ENCODE measurements at places on chromosomes 5 and 9.
A peak's percentile ranks its signal among the peaks of the same experiment; 100 is the strongest.

DNA sequence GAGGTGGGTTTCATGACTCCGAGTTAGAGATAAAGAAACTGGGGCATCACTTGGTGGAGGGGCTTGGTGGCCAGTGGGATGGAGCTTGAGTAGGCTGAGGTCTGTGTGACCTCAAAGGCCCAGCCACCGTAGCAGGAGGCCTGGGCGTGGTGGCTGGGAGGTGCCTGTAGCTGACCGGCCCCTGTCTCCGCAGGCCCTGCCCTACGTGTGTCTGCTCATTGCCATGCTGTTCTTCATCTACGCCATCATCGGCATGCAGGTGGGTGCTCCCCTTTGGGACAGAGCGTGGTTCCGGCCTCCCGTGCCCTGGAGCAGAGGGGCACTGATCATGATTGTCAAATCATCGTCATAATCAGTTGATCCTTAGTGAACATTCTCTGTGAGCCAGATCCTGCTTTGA is 196.2 kb downstream of the CACNA1B start:
- no peak for DNase-seq

DNA sequence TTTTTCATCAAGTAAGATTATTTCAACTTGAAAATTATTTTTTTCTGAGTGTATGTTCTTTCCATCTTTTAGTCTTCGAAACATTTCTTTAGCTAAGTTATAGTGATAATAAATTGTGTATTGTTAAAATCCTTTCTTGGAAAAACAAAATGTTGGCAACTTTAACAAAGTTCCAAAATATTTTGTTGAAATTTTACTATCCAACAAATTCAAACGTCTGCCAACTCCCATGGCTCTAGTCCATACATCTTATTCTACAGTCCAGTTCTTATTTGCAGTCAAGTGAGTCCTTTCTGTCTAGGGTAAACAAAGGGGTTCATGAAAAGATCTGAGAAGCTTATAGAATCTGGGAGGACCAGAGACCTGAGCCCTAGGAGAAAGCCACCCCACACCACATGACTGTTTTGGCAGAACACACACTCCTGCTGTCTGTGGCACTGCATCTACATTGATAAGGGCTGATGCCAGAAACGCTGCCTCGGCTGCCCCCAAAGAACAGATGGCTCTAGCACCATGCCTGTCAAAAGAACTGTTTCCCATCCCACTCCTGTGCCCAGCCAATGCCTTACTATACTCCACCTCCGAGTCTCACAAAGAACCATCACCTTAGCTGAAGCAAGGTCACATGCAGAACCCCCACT is 47.5 kb downstream of the FEM1C start:
- peak; percentile 63 for DNase-seq

DNA sequence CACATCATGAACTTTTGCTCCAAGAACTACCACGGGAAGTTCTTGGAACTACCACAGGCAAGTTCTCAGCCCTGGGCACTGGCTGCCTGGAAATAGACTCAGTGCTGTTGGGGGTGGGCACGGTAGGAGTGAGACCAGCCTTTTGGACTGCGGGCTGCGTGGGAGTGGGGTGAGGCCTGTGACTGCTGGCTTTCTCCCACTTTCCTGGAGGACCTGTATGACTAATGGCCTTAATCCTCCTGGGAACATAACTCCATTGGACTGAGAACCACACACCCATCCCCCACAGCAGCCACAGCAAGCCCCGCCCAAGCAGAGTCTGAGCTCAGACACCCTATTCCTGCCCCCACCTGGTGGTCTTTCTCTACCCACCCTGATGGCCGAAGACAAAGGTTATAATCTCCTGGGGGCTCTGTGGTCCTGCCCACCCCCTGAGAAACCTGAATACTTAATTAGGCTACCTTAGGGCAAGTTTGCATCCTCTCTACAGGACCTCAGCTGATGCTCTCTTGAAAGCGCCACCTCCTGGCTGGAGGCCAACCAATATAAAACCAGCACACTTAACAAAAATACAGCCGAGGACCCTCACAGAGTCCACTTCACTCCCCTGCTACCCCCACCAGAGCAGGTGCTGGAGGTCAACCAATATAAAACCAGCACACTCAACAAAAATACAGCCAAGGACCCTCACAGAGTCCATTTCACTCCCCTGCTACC is 112.6 kb downstream of the CACNA1B start:
- DNase-seq = no peak

GRCh38 chr5:33565324-33565723 is 124.6 kb downstream of the TARS1 start:
- peak; percentile 68 for DNase-seq

- no peak for DNase-seq
These were observed 5.8 kb upstream of the PLPPR1 start for GRCh38 chr9:101022704-101023103.

DNA sequence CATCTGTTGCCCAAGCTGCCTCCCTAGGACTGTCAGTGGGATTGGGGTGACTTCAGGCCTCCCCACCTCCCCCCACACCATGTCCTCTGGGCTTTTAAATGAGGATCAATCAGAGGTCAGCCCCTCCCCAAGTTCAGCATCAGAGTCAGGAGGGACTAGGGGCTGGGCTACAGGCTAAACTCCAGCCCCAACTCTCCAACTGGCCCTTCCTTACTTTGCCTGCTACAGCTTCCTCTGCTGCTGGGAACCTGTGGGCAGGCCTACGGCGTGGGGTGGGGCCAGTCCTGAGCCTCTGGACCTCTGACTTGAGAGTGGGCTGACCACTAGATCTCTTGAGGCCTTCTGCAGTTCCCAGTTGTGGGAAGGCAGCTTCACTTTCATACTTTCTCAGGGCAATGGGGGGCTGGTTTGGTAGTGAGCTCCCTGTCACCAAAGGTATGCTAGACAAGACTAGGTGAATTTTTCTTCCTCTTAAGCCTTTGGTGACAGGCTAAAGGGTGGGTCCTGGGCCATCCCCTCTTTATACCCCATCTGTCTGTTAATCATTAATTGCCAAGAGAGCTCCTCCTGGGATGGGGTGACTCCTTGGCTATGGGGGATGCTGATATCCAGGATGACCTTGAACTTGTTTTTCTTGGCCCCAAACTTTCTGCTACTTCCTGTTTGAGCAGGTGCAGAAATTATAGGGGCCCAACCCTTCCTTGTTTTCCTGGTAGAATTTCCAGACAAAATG is 10.8 kb upstream of the DAB2IP start:
- DNase-seq = no peak

GRCh38 chr9:4289411-4290326 is 10.2 kb downstream of the GLIS3 start:
- DNase-seq = no peak

DNA sequence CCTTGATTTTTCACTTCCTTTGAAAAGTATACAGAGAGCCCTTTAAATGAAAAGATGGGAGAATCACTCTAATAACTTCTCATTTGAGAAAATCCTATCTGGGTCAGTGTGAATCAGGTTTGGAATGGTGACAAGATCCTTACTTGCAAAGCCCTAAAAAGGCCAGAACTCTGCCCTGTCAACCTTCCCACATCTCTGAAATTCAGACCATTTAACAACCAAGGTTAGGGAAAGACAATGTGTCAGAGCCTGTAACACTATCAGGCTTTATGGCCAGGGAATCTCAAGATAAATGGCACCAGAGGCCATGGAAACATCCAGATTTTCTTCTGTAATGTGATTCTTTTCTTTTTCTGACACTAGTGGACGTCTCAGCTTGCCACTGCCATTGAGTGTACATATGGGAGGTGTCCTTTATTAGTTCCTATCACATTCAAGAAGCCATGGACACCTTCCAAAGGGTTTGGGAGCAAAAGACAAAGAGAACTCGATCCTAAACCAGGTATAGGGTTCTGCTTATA is 165.7 kb upstream of the GPR151 start:
- no peak for DNase-seq
